Ecto neural progenitor cell (in vitro differentiated cells): ENCODE measurements at places on chromosomes 1 and 21.
A peak's percentile ranks its signal among the peaks of the same experiment; 100 is the strongest.

DNA sequence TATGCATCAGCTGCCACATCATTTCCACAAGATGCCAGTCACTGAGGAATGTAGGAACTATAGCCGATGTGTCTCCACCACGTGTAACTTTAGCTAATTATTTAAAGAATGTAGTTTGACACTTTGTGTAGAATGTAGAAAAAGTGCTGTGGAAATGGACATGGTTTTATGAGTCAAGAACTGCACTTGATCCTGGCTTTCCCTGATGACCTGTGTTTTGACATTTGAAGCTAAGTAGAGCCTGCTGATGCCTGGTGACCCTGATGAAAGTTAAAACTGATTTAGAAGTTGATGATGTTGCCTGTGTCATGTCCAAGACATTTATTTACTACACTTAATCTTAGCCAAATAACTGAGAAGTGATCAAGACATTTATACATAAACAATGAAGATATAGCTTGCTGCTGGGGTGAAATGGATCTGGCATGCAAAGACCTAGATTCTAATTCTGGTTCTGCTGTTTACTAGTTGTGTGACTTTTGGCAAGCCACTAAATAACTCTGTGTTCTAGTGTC is 4.4 kb upstream of the OSBPL9 start:
- DNase-seq: no peak

- DNase-seq: no peak
These were observed 141.4 kb upstream of the RAB4A start for GRCh38 chr1:229129301-229130027.

GRCh38 chr1:869499-870244 is 54.1 kb upstream of the SAMD11 start:
- DNase-seq: peak; percentile 87

DNA sequence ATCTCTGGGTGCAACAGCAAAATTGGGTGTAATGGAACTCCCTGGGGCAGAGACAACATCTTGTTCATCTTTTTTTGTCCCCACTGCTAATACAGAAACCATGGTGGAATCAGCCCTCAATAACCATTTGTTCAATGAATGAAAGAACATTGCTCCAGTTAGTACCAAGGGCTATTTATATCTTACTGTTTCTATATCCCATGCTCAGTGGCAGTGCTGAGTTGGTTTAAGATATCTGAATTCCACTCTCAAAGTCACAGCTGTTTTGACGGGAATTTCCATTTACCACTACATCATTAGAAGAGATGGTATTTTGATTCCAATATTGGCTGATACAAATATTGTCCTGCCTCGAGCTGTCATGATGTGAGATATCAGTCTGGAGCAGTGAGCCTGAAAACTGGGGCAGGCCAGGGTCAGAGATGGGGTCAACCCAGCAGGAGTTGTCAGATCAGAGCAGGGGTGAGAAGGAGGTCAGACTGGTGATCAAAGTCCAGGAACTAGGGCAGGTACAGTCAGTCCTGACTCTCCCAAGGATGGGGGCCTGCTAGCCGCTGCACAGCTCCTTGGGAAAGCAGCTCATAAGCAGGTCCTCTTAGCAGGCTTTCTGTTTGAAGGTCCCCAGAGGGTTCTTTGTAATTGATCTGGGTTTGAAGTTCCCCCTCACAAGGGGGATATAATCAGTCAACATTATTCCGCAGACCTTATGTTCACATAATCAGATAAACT is 5.8 kb upstream of the PHC2 start:
- DNase-seq: no peak

GRCh38 chr1:18808550-18808949 is 50.9 kb downstream of the TAS1R2 start:
- no peak for DNase-seq

GRCh38 chr21:31744182-31744800 is 12.4 kb upstream of the SCAF4 start:
- no peak for DNase-seq

DNA sequence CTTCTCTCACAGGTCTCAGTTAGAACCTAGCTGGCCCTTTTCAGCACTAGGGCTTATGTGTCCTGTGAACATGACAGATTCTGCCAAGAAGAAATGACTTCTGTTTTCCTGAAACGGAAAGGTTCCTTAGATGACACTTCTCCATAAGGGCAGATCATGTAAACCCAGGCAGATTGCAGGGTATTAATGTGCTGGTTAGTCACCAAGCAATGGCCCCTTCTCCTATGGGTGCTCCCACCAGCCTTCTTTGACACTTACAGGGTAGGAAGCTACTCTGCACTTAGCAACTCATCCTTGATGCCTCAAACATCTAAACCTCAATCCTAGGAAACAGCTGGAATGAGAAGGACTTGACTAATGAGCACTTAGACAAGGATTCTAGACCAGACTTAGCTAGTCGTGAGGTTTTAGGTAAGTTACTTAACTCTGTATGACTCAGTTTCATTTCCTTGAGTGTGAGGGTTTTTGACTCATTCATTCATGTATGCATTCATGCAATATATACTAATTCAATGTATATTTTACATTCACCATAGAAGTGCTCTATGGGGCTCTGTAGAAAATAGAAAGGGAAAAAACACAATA is 74.1 kb upstream of the PLXNA2 start:
- no peak for DNase-seq

DNA sequence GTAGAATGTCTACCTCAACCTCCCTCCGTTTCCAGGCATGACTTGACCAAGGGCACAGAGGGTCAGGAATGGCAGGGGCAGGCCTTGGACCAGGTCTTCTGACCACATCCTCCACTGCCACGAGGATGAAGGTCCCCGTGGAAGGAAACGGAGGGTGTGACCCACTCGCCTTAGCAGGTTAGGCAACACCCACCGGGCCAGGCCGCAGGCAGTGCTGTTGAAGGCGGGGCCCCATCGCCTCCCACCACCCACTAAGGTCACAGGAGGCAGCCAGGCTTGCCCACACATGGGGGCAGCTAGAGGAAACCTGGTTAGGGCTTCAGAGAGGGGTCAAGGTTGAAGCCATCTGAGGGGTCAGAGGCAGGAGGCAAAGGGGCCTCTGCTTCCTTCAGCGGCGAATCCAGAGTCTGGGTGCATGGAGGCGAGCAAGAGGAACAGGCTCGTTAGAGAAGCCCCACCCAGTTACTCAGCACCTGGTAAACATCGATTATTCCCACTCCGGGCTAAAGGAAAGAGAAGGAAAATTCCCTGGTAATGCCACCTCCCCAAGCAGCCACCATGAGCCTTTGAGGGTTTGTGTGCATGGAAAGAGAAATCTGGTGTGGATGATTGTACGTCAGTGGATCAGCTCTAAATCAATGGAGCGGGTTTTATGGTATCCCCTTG is 37.0 kb downstream of the RIPK4 start:
- DNase-seq: no peak

- DNase-seq: no peak
These were observed 119.9 kb upstream of the VAMP3 start for GRCh38 chr1:7651203-7651602.

- DNase-seq: no peak
These were observed 7.3 kb downstream of the IBA57 start for GRCh38 chr1:228172591-228173527.

- DNase-seq: no peak
These were observed 37.5 kb upstream of the SLAMF9 start for GRCh38 chr1:159991513-159991912.

GRCh38 chr1:203497269-203497777 is 3.4 kb downstream of the OPTC start:
- no peak for DNase-seq

- DNase-seq: no peak
These were observed 4.3 kb upstream of the MFAP2 start for GRCh38 chr1:16984717-16985116.
